ENCODE measurements at places on chromosomes 6 and 20. TPM values are rescaled to one million over a fixed set of nuclear protein-coding genes. Genes with fewer than 3 reads are reported as not detected.

The CSTF1 gene
- 53.3 TPM for total RNA-seq

The BTBD3 gene
- 83.6 TPM for total RNA-seq

The PRICKLE4 gene
- total RNA-seq, result 10.6 TPM

The CGAS gene
- 2.4 TPM for total RNA-seq

The HRH3 gene
- total RNA-seq, result 2.5 TPM

The RAET1G gene
- total RNA-seq, result not detected

The PRPH2 gene
- total RNA-seq, result 6.6 TPM

The PSMA7 gene
- total RNA-seq, result 203 TPM

The FOXF2 gene
- total RNA-seq, result 3.3 TPM

The VSX1 gene
- 0.16 TPM for total RNA-seq

The TRERF1 gene
- 40.4 TPM for total RNA-seq

The CNR1 gene
- 4.9 TPM for total RNA-seq

The TP53TG5 gene
- 12.3 TPM for total RNA-seq

The CLIC1 gene
- total RNA-seq, result 35.4 TPM

The CLDN20 gene
- not detected for total RNA-seq

The HACE1 gene
- 33.2 TPM for total RNA-seq

The GUCA1A gene
- 44.2 TPM for total RNA-seq

The TEAD3 gene
- total RNA-seq, result 17.8 TPM

The MYB gene
- total RNA-seq, result 1.5 TPM

The HUS1B gene
- total RNA-seq, result 8.9 TPM

The MAP1LC3A gene
- 104 TPM for total RNA-seq

The COL19A1 gene
- total RNA-seq, result 1.4 TPM

The RIPPLY2 gene
- 0.63 TPM for total RNA-seq

The CDSN gene
- 0.06 TPM for total RNA-seq

The DSP gene
- total RNA-seq, result 3.6 TPM

The ZBTB24 gene
- 13.3 TPM for total RNA-seq

The PROKR2 gene
- 0.31 TPM for total RNA-seq

The CRISP3 gene
- total RNA-seq, result 0.12 TPM

The TPBG gene
- total RNA-seq, result 9.9 TPM

The KIF13A gene
- total RNA-seq, result 28.7 TPM

The SDCBP2 gene
- 6.4 TPM for total RNA-seq

The IMPG1 gene
- 0.08 TPM for total RNA-seq

The PRSS16 gene
- total RNA-seq, result 8.6 TPM

The CLVS2 gene
- total RNA-seq, result 0.19 TPM

The ENPP3 gene
- total RNA-seq, result 1.6 TPM

The MATN4 gene
- total RNA-seq, result 3.5 TPM

The ELOVL2 gene
- 30.7 TPM for total RNA-seq

The THBD gene
- total RNA-seq, result 22.4 TPM

The MOXD1 gene
- 7.4 TPM for total RNA-seq

Data from testis (tissue), 5 donors.